Breast epithelium (tissue), 4 donors: ENCODE measurements at places on chromosomes 11 and 22. TPM values are rescaled to one million over a fixed set of nuclear protein-coding genes. Genes with fewer than 3 reads are reported as not detected.
A peak's percentile ranks its signal among the peaks of the same experiment; 100 is the strongest.

DNA sequence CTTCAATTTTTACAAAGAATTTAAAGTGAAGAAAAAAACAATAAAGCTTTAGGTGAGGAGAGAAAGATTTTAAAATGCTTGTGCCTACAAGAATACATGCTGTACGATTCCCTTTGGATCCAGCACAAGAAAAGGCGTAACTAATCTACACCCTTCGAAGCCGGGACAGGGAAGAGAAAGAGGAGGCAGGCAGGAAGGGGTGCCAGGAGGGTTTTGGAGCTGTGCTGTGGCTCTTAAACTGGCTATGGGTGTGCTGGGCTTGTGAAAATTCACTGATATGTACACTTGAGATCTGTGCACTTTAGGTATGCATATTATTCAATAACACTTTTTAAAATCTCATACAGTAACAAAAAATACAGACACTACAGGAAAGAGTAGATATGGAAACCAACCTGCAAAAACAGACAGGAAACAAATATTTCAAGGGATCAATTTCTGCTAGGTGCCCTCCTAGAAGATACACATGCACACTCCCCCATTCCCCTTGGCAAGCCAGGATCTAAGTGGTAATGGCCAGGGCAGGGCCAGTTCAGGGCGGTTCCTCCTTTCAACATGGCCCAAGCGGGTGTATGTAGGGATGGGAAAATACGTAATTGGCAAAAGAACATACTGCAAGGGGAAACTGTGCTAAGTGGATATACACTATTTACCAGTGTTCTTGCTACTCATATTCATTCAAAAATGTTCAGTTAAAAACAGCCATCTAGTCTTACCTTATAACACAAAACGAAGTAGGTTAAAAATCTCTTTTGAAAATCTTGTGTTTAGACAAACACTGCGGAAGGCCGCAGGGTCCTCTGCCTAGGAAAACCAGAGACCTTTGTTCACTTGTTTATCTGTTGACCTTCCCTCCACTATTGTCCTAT, 54.2 kb downstream of the PACSIN2 start:
- no peaks in the 10 kb centered on the region for H3K36me3 ChIP-seq
- H3K4me3 ChIP-seq, result no peak overlapping the region
- DNase-seq, result no peak
- peaks cover 11% of the 10 kb centered on the region for H3K4me1 ChIP-seq

- no peak overlapping the region for H3K27ac ChIP-seq
- no peak for DNase-seq
Observed at GRCh38 chr11:21963013-21963412, 229.9 kb upstream of the ANO5 start.

Gene ABCG4
- total RNA-seq, result 0.16 TPM

DNA sequence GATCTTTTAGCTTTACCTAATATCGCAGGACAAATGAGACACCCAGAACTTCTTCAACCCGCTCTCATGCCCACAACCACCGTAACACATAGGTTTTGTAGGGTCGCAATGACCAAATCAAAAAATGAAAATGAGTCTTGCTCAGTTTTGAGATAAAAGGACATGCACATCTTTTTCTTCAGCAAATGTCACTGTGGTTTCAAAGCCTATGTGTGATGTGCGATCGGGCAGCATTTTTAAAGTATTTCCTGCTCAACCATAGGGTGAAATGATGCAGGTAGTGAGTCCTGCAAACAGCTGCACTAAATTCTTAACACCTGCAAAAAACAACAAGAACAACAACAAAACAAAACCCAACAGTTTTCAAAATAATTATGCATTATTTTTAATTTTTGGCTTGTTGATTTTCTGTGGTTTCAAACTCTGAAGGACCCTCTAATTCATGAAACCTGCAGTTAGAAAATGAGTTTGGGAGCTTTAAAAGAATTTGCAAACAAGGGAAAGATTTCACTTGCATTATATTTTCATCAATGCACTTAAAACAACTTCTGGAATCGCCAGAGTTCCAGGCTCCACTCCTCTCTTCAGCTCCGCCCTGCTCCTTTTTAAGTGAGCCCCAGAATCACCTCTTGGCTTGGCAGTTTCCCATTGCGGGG, 79.4 kb downstream of the PRR5L start:
- no peak for DNase-seq
- H3K4me3 ChIP-seq, result peak overlapping the region; percentile 65
- no peaks in the 10 kb centered on the region for H3K36me3 ChIP-seq
- no peaks in the 10 kb centered on the region for H3K4me1 ChIP-seq
- peaks cover 12% of the 10 kb centered on the region for H3K27me3 ChIP-seq

GRCh38 chr22:50246242-50247175, 1.7 kb upstream of the TUBGCP6 start:
- no peak overlapping the region for H3K4me3 ChIP-seq
- H3K4me1 ChIP-seq, result peaks cover 24% of the 10 kb centered on the region
- no peak for DNase-seq
- H3K27ac ChIP-seq, result peak overlapping the region; percentile 99
